ENCODE measurements at places on chromosomes 6 and 20.

GRCh38 chr6:118660218-118660569 is 8.8 kb upstream of the CEP85L start:
- DNase-seq, result no peak

GRCh38 chr20:18721551-18722115 is 92.0 kb upstream of the SCP2D1 start:
- no peak for DNase-seq

GRCh38 chr6:116036075-116036773 is 24.5 kb downstream of the FRK start:
- DNase-seq, result no peak

DNA sequence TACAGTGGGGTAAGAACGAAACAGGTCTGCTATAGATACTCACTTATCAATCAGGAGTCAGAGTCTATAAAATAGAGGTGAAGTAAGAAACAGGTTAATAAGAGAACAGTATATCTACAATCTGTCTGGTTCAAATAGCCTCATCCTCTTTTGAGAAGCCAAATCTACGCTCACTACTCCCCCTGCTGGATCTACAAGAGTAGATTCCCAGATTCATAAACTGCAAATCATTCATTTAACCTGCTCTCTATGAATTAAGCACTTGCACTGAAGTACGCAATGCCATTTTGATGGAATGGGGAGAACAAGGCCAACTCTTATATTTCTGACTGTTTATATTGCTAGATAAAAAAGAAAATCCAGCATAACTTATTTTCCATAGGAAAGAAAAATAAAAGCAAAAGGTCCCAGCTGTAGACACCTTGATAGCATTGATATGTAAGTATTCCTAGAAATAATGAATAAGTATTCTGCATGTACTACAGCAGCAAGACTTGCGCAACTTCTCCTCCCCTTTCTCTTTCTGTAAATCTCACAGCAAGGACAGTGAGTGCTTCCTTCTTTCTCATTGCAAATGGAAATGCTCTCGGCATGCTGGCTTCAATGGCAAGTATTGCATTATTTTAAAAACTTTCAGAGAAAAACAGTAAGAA is 92.3 kb downstream of the RFX6 start:
- DNase-seq, result peak; percentile 54

DNA sequence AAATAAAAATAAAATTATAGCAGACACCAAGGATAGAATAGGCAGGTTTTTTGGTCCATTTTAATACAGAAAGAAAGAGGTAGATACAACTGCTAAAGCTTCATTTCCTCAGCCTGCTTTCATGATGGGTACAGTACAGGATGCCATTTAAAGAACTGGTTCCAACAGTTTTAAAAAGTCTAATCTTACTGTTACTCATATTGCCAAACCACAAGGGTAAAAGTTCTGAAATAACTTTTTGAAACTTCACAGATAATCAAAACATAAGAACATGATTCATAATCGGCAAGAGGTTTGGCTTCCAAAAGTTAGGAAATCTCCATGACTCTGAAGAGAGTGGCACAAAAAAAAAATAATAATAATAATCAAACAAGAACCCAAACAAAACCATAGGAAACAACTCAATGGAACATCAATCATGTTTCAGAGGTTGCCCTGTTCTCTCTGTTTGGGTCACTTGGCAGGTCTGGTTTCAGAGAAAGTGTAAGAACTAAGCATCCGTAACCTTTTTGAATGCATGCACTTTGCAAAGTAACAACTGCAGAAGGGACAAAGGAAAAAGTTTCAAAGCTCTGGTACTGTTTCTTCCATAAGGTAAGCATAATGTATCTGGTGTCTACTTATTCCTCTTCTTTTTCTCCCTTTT is 79.7 kb downstream of the SMLR1 start:
- no peak for DNase-seq

DNA sequence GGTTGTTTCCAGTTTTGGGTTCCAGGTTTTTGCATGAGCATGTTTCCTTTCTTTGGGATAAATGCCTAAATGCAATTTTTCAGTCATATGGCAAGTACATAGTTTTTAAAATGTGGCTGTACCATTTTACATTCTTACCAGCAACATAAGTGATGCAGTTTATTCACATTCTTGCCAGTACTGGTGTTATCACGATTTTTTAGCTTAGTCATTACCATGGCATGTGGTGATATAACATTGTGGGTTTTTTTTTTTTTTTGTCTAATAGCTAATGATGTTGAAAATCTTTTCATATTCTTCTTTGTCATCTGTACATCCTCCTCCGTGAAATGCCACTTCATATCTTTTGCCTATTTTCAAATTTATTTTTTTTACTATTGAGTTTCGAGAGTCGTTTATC is 2.9 kb upstream of the TDRD6 start:
- no peak for DNase-seq

DNA sequence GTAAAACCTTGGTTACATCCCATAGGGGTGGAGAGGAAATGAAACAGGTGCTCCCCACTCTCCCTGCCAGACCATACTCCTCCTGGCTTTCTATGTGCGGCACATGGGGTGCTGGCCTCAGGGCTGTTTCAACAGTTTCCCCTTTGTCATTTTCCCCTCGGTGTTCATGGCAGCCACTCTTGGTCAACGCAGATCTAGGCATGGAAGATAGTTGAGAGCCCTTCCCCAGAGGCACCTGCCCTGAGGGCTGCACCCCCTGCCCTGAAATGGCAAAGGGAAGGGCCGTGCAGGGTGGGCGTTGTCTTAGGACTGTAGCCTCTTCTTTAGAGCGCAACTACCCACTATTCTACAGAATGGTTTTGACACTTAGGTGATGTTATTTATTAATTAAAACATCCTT is 4.4 kb downstream of the CST1 start:
- DNase-seq, result no peak

- no peak for DNase-seq
Observed at GRCh38 chr6:107796156-107796555, 28.0 kb downstream of the SCML4 start.

GRCh38 chr20:61879303-61879620 is 186.4 kb downstream of the TAF4 start:
- DNase-seq, result no peak

DNA sequence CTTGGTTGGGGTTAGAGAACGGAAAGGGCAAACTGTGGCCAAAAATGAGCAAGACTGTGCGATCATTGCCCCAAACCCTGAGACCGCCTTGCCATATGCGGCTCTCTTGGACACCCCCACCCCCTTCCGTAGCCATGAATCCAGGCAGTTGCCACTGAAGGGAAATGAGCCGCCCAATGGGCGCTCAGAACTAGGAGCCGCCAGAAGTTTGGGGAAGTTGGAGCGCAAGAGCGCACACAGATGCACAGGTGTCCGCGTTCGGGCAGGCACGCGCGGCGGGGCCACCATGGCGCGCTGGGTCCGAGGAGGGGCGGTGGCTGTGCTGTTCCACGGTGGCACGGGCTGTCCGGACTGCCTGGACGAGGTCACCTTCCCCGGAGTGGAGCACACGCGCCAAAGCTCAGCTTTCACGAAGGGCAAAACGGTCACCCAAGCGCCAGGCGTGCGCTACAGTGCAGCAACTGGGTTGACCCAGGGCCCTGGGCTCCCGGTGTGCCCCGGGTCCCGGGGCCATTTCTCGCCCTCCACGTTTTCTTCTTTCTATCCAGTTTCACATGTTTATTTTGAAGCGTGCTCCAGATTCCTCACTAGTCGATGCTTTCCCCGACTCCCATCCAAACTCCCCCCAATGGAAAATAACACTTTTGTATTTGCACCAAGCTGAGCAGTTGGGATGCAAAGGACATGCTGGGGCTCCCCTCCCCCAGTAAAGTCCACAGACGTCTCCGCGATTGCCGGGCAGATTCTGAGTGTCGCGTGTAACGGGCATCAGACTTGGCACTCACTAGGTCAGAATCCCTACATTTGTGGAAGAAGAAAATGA is 906 bp upstream of the PDE10A start:
- no peak for DNase-seq

DNA sequence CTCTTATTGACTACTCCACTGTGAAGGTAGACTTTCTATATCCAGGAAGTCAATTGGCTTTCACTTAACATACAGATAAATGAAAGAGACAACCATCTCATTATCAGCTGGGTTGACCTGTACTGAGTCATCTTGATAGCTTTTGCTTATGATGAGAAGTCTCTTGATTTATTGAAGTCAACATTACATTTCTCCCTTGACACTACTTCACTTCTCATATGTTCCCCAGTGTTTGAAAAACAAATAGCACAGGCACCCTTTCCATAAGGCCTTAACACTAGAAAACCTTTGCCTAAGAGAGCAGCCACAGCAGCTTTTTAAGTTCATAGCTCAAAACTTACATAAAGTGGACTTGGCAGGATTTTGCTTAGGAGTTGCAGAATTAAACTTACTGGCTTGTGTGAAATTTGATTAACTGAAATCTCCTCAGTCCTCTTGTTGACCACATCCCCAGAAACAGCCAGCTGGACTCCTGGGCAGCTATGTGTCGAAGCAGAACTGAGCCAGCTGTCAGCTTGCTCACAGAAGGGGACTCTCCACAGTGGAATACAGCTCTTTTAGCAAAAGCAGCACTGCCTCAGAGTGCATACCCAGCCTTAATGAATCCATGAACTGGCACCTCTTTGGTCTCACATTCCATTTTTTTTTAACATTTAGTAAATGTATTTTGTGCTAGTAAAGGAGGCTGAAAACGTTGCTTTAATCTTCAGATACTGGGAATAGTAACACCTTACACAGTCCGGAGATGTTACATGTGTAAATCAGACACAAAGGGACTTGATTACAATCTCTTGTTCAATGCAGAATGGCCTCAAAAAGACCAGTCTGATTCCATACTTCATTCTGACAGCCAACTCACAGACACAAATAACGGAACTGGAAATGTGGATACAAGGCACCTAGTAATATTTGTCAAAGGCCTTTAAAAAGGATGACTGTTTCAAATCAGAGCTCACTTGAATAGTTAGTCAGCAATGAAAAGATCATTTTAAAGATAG is 1532.7 kb downstream of the HACE1 start:
- no peak for DNase-seq

- peak; percentile 40 for DNase-seq
Observed at GRCh38 chr6:57087916-57088315, 2.1 kb upstream of the ZNF451 start.

DNA sequence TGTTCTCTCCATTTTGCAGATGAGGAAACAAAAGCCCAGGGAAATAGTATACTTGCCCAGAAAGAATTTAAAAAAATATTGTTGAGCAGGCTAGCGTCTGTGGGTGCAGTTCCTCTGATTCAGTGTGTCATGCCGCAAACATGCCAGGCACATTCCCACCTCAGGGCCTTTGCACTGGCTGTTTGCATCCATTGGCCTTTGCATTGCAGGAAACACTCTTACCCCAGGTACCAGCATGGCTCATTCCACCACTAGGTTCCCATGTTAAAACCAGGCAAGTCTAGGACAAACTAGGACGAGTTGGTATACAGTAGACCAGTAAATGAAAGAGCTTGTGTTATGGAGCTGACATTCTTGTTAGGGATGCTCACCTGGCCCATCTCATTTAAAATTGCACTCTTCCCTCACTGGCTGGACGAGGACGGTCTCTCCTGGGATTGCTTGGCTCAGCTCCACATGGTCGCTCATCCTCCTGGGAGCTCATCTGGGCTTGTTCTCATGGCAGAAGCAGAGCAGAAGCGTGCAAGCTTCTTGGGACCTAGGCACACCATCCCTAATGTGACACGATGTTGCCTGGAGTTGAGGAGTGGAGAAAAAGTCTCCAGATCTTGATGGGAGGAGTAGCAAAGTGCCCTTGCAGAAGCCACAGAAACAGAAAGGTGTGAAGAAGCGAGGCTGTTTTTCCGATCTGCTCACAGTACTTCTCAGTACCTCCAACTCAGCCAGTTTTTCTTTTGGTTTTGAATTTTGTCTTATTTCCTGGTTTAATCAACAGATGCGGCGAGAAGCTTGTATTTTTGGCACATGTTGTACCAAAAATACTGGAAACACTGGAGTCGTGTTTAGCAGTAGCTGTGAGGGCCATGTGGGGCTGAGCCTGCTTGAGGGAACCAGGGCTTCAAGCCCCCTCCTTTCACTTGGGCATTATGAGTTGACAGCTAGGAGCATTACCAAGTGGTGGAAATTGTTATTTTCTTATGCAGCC is 13.9 kb downstream of the ZNF831 start:
- DNase-seq, result no peak

GRCh38 chr6:95099410-95099809 is 477.9 kb upstream of the MANEA start:
- no peak for DNase-seq

DNA sequence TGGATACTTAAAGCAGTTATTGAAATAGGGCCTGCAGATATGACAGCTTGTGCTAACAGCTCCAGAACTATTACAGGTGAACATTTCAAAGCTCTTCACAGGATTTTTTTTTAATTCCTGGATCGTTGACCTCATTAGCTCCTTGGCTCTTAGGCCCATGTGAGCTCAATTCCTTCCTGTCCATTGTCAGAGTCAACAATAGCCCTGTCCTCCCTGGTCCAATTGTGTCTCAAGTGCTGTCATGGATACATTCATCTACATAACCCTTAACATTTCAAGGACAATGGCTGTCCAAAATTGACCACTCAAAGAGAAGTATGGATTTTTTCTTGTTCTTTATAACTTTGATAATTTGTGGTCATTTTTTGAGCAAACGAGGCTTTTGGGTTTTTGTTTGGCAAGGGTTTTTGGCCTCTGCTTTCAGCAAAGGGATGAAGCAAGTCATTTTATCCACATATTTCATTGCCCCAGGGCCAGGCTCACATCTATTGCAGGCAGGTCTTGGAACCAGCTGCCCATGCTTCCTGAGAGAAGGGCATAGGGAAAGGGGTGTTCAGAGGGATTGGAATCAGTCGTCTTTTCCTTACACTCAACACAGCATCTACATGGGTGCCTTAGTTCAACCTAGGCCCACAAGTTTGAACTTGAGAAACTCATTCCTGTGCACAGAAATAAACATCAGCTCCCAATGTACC is 282.1 kb downstream of the TPBG start:
- no peak for DNase-seq

Measured in MV-4-11 (cell line).